ENCODE measurements at places on chromosomes 1 and 21. TPM values are rescaled to one million over a fixed set of nuclear protein-coding genes. Genes with fewer than 3 reads are reported as not detected.

LRRC42 gene
- 54.2 TPM for total RNA-seq

DDOST gene
- total RNA-seq, result 287 TPM

KCNJ9 gene
- not detected for total RNA-seq

THEMIS2 gene
- 0.22 TPM for total RNA-seq

SH2D5 gene
- not detected for total RNA-seq

C1orf21 gene
- 28.4 TPM for total RNA-seq

AADACL3 gene
- total RNA-seq, result not detected

TMEM240 gene
- total RNA-seq, result 2.1 TPM

All from placental epithelial cell (primary cell).